Left renal cortex interstitium (tissue), 4 donors: ENCODE measurements at places on chromosomes 6 and 20.

GRCh38 chr6:1216488-1216974, 95.4 kb upstream of the FOXQ1 start:
- DNase-seq: no peak

GRCh38 chr6:137552146-137552545, 58.0 kb upstream of the OLIG3 start:
- DNase-seq: no peak

GRCh38 chr20:40628877-40629276, 60.2 kb downstream of the MAFB start:
- DNase-seq: no peak

DNA sequence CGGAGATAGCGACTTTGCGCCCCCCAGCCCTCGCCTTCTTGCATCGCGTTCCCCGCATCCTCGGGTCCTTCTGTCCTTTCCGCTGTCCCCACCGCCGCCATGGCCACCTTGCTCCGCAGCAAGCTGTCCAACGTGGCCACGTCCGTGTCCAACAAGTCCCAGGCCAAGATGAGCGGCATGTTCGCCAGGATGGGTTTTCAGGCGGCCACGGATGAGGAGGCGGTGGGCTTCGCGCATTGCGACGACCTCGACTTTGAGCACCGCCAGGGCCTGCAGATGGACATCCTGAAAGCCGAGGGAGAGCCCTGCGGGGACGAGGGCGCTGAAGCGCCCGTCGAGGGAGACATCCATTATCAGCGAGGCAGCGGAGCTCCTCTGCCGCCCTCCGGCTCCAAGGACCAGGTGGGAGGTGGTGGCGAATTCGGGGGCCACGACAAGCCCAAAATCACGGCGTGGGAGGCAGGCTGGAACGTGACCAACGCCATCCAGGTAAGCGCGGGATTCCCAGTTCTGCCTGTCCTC, 401 bp downstream of the SLC32A1 start:
- no peak for DNase-seq

- DNase-seq: no peak
Measured at GRCh38 chr6:73394577-73395354, at the start of gene DDX43. Gene DDX43, plus strand, starts transcription at chr6:73394828. Its CDS starts 78 bp downstream, at chr6:73394906.

- no peak for DNase-seq
Measured at GRCh38 chr6:13229205-13230085, 98.9 kb downstream of the TBC1D7 start.

GRCh38 chr6:52493669-52494068, 73.5 kb downstream of the EFHC1 start:
- DNase-seq: no peak

GRCh38 chr20:45404438-45404837, 3.7 kb upstream of the DBNDD2 start:
- no peak for DNase-seq

GRCh38 chr6:100057941-100058340, 63.9 kb upstream of the MCHR2 start:
- no peak for DNase-seq

- DNase-seq: no peak
Measured at GRCh38 chr6:157975456-157975855, 6.2 kb upstream of the SYNJ2 start.

- no peak for DNase-seq
Measured at GRCh38 chr6:38651121-38651784, 11.5 kb upstream of the BTBD9 start.
